ENCODE measurements at places on chromosomes 5 and 9.
A peak's percentile ranks its signal among the peaks of the same experiment; 100 is the strongest.

DNA sequence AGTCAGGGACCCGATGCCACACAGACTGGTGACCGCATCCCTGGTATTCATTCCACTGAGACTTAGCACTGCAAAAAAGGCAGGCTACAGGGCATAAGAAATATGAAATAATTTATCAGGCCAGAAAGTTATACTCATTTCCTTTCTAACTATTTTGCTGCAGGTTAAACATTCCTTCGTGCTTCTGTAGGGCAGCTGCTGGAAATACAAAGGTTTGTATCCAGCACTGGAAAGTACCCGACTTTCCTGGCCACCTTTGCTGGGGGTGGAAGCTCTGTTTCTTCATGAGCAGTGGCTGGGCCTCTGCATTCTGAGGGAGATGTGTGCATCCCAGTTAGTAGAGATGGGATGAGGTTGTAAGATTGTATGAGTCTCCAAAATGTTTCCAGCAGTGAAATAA, 478.6 kb upstream of the WWC1 start:
- no peak for DNase-seq

DNA sequence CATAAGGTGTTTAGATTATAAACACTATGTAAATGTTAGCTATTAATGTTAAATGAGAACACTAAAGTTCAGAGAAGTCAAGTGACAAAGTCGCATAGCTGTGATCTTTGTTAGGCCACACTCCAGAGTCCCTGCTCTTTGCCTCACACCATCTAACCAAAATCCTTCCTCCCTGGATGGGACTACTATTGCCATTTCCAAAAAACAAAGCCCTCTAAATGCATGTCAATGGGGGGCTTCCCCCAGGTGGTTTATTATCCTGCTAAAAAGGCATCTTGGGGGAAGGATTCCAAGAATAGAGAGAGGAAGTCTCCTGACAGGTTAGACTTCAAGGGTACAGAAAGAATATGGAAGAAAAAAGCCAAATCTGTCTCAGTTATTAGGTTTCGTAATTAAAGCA, 10.4 kb downstream of the NR6A1 start:
- DNase-seq, result no peak

GRCh38 chr5:148924817-148925216, 98.4 kb downstream of the ADRB2 start:
- DNase-seq, result no peak

- DNase-seq, result no peak
Observed at GRCh38 chr9:92974161-92974661, 26.9 kb downstream of the FGD3 start.

DNA sequence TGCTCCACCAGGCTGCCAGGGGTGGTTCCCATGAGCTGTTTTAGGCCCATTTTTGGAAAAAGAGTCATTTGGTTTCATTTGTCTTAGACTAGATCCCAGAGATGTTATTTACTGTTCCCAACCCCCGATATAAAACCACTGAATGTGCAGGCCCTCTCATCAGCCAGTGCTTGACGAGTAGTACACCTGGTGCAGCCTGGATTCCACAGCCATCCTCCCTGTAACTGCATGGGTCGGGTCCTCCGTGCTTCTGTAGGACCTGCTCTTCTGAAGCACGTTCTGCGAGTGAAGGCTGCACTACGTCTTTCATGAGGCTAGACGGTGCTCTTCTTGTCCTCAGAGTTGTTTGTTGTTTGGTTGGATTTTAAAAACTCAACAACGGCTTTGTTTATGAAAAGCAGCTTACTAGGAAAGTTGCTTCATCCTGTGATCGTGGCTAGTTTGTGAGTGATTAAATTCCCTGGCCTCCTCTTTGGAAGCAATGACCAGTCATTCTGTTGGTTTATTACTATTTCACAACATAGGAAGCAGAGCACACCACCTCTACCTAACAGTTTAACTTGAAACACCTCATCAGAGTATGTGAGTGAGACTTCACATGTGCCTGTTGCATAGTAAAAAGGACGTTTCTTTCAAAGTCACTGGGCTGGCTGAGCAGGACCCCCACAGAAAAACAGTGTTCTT, 135.2 kb downstream of the AOPEP start:
- DNase-seq, result no peak

GRCh38 chr9:3875361-3876132, 349.7 kb upstream of the RFX3 start:
- no peak for DNase-seq

GRCh38 chr9:118563677-118564076, 805.6 kb downstream of the BRINP1 start:
- DNase-seq, result no peak

GRCh38 chr5:74303578-74303977, 336.9 kb downstream of the ENC1 start:
- DNase-seq, result no peak

- no peak for DNase-seq
Observed at GRCh38 chr5:75567710-75568109, 43.5 kb upstream of the ANKDD1B start.

- DNase-seq, result no peak
Observed at GRCh38 chr9:109632817-109633216, 134.7 kb upstream of the PTPN3 start.

DNA sequence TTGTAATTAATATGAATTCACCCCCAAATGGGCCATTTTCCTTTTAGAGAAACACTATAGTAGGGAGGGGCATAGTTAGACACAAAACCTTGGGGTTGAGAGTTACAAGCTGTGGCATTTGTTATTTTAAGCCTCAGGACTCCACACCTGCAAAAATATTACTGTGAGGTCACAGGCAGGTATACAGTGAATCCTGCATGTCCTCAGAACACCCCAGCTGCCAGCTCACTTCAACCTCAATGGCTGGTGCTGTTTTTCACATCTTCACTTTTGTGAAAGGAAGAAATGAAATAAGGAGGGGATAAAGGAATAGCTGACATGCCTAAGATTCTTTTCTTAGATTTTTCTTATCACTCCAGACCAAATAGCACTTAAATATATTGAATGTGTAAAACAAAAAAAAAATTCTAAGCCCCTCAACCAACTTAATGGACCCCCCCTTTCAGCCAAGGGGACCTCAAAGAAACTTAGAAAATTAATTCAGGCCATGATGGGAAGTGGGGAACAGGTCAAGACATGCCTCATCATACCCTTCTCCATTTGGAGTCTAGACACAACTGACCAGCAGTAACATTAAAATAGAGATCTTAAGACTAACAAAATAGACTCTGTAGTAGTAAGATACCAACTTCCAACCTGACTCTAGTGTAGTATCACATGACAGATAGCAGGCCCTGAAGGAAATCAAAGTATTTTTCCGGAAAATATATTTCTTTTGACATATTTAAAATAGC, 9.2 kb downstream of the C9orf85 start:
- DNase-seq, result no peak

- no peak for DNase-seq
Observed at GRCh38 chr5:80707645-80708044, 52.9 kb upstream of the DHFR start.

DNA sequence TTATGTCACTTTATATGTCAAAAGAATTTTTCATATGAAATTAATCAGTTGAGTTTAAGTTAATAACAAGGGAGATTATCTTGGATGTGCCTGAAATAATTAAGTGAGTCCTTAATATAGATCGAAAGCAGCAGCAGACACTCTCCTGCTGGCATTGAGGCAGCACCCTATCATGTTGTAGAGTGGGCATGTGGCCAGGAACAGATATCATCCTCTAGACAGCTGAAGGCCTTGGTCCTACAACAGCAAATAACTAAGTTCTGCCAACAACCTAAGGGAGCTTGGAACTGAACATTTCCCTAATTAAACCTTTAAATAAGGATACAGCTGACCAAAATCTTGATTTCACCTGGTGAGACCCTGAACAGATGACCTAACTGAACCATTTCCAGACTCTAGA, 25.8 kb upstream of the UGT3A1 start:
- DNase-seq, result no peak

- DNase-seq, result no peak
Observed at GRCh38 chr5:1465966-1466471, 20.8 kb upstream of the SLC6A3 start.

DNA sequence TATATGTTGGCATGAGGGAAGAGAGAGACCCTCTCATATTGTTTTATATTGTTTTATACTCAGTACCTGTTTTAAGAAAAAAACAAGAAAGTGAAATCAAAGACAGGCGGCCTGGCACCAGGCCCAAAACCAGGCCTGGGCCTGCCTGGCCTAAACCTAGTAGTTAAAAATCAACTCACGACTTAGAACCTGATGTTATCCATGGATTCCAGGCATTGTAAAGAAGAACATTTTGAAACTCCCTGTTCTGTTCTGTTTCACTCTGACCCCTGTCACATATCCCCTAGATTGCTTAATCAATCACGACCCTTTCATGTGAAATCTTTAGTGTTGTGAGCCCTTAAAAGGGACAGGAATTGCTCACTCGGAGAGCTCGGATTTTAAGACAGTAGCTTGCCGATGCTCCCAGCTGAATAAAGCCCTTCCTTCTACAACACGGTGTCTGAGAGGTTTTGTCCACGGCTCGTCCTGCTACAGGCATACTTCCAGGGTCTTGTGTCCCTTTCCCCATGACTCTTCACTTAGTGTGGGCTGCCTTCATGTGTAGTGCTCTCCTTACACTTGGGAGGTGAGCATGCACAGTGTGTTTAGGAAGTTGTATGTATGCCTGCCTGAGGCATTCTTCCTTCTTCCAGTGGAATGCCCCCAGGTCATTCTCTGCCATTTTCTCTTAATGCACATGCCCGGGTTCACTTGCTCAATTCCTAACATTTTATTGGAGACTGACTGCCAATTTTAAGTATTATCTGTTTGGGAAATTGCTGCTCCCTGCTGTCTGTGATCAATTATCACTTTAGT, 17.8 kb downstream of the TBCA start:
- DNase-seq, result no peak

DNA sequence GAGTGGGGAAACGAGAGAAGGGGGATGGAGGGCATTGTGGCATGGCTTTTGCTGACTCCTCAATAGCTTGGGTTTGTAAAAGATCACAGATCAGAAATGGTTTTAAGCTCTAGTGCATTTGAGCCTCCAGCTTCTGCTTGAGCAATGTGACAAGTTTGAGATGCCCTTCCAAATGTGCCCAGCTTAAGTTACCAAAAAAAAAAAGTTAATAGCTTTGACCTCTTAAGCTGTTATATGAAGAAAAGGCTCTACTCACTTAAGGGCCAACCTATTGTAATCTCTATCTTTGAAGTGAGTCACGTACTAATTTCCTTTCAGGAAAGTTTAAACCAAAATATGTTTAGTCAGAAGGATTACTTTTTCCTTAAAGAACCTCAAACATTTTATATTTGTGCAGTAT, 428.8 kb upstream of the ACTBL2 start:
- no peak for DNase-seq

GRCh38 chr9:90985631-90986030, 184.0 kb downstream of the SYK start:
- DNase-seq, result no peak

DNA sequence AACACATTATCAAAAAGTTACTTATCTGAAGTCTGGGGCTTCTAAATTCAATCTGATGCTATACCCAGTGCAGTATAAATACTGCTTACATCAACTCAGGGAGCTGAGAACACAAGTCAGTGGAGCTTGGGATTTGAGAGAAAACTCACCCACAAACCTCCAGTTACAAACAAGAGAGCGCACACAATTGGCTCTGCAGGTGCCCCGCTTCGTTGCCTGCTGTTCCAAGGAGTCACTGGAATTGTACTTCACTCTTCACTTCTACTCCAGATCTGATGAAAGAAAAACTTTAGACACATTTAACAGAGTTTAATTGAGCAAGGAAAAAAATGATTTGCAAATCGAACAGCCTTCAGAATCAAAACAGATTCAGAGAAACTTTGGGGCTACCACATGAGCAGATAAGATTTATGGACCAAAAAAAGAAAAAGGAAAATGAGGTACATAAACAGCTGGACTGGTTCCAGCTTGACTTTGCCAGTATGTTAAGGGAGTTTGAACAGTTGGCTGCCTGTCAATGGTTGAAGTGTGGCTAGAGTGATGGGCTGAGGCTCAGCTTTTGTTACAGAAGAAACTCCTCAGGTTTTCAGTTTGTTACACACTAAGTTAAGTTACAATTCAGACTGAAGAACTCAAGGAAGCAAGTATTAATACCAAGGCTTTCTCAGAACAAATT, 156.6 kb downstream of the AOPEP start:
- DNase-seq, result no peak

DNA sequence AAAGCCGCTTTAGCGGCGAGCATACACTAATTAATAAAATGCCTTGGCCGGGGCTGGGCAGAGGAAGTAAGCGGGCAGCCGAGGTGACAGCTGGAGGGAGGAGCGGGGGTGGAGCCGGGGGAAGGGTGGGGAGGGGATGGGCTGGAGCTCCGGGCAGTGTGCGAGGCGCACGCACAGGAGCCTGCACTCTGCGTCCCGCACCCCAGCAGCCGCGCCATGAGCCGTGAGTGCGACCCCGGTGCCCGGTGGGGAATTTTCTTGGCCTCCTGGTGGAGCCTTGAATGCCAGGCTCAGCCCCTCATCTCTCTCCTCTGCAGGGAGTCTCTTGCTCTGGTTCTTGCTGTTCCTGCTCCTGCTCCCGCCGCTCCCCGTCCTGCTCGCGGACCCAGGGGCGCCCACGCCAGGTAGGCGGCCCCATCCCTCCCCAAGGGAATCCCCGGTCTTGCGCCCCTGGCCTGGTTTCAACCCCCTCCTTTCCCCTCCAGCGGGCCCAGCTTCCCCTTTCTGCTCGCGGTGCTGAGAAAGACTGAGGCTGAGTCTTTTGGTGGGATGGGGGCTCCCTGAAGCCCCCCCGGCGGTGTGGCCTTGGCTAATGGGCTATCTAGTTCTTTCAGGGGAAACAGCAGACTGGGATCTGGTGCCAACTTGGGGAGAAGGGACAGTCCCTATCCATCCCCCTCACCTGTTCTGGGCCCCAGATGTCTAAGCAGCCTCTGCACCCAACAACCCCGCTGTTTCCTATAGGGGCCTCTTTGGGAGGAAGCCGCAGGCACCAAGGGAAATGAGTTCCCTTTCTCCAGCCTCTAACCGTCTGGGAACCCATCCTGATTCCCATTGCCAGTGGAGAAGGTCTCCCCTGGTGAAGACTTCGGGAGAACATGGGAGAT, at the start of gene PTGS1:
PTGS1 (plus strand) TSS at position 156 of the 887 bp plus-strand sequence; CDS start at position 217, 61 bp downstream.
- peak; percentile 38 for DNase-seq

DNA sequence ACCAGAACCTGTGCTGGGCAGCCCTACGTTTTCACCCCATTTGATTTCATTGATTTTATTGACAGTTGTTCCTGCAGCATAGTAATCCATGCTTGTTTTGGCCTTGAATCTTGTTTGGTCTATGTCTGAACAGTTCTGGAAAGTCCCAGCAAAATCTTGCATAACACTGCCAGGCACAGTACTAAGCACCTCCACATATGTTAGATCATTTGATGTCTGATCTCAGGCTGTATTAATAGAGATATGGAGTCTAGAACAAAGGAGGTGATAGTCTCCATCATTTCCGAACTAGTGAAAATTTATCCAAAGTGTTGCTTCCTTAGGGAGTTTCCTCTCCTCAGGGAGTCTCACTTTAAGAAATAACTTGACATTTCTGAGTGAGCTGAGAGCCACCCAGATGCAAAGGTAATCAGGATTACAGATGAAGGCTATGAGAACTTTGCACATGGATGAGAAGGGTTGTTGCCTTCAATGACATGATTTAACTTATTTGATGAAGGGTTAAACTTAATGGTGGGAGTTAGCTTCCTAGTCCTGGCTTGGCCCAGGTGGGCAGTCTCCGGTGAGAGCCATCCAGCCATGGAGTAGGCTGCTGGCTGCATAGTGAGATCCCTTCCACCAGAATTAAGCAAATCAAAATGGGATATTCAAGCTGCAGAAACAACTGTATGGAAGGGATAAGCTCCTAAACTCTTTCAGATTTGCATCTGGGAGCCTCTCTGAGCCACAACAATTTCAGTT, 173.8 kb upstream of the MVB12B start:
- DNase-seq, result no peak

Data from GDM1 (cell line).